ENCODE measurements at places on chromosomes 7 and 10. TPM values are rescaled to one million over a fixed set of nuclear protein-coding genes. Genes with fewer than 3 reads are reported as not detected.

- no peak overlapping the region for H3K27ac ChIP-seq
- no peak for DNase-seq
- no peaks in the 10 kb centered on the region for H3K4me1 ChIP-seq
- no peaks in the 10 kb centered on the region for H3K27me3 ChIP-seq
- H3K36me3 ChIP-seq: no peaks in the 10 kb centered on the region
These were observed 292.8 kb downstream of the PRKG1 start for GRCh38 chr10:51367127-51367526.

The PNLIPRP1 gene
- total RNA-seq: not detected

GRCh38 chr10:96616961-96617360 is 30.1 kb upstream of the TM9SF3 start:
- H3K36me3 ChIP-seq: no peaks in the 10 kb centered on the region
- no peaks in the 10 kb centered on the region for H3K27me3 ChIP-seq
- no peaks in the 10 kb centered on the region for H3K4me1 ChIP-seq
- DNase-seq: no peak

DNA sequence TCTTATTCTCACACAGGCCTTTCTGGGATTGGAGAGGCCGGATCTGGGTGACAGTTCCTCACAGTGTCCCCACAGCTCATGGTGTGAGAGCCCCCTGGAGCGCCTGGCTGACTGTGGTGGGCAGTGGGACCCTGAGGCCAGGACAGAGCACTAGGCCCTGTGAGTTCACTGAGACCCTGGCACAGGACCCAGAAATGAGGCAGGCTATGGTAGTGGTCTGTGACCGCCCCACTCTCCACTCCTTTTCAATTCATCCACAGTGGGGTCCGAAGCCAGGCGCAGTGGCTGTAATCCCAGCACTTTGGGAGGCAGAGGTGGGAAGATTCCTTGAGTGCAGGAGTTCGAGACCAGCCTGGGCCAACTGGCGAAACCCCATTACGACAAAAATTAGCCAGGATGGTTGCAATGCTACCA is 95.9 kb upstream of the TNRC18 start:
- no peak for DNase-seq
- peaks cover 2% of the 10 kb centered on the region for H3K27me3 ChIP-seq
- H3K36me3 ChIP-seq: peaks cover 10% of the 10 kb centered on the region
- no peak overlapping the region for H3K27ac ChIP-seq

The EMX2 gene
- total RNA-seq: not detected

DNA sequence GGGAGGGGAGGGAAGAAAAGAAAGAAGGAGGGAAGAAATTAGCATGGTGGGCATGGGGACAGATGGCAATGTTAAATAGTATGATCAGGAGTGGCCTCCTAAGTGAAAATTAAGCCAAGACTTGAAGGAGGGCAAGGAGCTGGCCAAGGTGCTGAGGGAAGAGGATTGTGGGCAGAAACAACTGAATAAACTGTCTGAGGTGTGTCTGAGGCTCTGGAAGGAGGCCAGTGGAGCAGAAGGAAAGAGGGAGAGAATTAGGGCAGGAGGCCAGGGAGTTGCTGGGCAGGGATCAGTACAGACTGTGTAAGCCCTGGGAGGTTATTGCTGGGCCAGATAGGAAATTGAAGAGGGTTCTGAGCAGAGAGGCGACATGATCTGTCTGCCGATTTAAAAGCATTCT is 40.6 kb upstream of the VKORC1L1 start:
- no peaks in the 10 kb centered on the region for H3K27me3 ChIP-seq
- H3K4me3 ChIP-seq: no peak overlapping the region
- no peaks in the 10 kb centered on the region for H3K36me3 ChIP-seq

DNA sequence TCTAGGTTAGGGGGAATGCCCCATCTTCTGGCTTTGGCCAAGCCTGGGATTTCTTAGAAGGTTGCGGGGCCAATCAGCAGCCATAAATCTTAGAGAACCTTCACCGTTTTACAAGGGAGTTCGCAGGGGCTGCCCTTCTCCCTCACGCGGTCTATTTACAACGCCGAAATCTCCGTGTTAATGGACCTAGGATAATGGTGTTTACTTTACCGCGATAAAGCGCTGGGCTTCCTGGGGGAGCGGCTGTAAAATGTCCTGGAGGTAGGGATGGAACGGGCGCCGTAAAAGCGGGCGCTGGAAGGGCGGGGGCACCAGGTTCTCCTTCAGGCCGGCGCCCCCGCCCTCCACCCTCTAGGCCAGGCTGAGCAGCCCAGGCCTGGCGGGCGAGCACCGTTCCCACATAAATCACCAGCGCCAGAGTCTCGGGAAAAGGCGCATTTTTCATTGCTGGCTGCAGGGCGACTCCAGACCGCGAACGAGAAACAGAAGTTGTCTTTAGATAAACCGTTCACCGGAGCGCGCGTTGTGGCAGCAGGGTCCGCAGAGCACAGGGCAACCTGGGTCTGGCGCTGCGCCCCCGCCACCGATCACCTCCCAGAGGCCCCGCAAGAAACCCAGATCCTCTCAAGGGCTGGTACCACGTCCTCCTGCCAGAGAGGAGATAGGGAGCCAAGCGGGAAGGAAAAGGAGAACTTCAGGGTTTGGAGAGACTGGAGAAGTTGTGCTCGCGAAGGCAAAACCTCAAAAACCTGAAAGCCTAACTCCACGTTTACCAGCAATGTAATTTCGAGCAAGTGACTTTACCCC is 12.5 kb upstream of the NKX2-3 start:
- H3K27ac ChIP-seq: no peak overlapping the region
- peaks cover 59% of the 10 kb centered on the region for H3K27me3 ChIP-seq
- no peak for DNase-seq
- peaks cover 2% of the 10 kb centered on the region for H3K4me1 ChIP-seq

The CFAP58 gene
- total RNA-seq: 0.24 TPM

- H3K4me1 ChIP-seq: no peaks in the 10 kb centered on the region
- peaks cover 7% of the 10 kb centered on the region for H3K27me3 ChIP-seq
- no peak overlapping the region for H3K4me3 ChIP-seq
- no peak overlapping the region for H3K27ac ChIP-seq
- DNase-seq: no peak
These were observed 398.8 kb upstream of the NFE2L3 start for GRCh38 chr7:25752967-25753791.

GRCh38 chr7:78081888-78082287 is 283.3 kb downstream of the PHTF2 start:
- peaks cover 10% of the 10 kb centered on the region for H3K27me3 ChIP-seq
- no peak overlapping the region for H3K4me3 ChIP-seq
- H3K27ac ChIP-seq: no peak overlapping the region
- DNase-seq: no peak

- H3K27ac ChIP-seq: no peak overlapping the region
- H3K36me3 ChIP-seq: no peaks in the 10 kb centered on the region
- H3K27me3 ChIP-seq: no peaks in the 10 kb centered on the region
- H3K4me3 ChIP-seq: no peak overlapping the region
- no peak for DNase-seq
These were observed 72.8 kb downstream of the CCNY start for GRCh38 chr10:35409094-35409582.

DNA sequence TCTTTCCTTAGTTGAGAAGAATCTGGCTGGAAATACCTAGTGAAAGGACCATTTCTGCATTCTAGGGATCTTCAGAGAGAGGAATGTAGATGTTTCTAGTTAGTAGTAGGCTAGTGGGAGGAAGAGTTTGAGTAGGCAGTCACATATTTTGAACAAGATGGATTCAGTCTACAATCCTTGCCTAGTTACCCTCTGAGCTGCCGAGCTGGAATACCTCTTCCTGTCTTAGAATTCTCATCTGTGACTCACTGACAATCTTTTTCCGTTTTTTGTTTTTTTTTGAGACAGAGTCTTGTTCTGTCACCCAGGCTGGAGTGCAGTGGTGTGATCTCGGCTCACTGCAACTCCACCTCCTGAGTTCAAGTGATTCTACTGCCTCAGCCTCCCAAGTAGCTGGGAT is 30.7 kb upstream of the PLPP4 start:
- peaks cover 12% of the 10 kb centered on the region for H3K4me1 ChIP-seq
- DNase-seq: no peak
- no peak overlapping the region for H3K27ac ChIP-seq
- peaks cover 10% of the 10 kb centered on the region for H3K27me3 ChIP-seq

The NPC1L1 gene
- total RNA-seq: not detected

DNA sequence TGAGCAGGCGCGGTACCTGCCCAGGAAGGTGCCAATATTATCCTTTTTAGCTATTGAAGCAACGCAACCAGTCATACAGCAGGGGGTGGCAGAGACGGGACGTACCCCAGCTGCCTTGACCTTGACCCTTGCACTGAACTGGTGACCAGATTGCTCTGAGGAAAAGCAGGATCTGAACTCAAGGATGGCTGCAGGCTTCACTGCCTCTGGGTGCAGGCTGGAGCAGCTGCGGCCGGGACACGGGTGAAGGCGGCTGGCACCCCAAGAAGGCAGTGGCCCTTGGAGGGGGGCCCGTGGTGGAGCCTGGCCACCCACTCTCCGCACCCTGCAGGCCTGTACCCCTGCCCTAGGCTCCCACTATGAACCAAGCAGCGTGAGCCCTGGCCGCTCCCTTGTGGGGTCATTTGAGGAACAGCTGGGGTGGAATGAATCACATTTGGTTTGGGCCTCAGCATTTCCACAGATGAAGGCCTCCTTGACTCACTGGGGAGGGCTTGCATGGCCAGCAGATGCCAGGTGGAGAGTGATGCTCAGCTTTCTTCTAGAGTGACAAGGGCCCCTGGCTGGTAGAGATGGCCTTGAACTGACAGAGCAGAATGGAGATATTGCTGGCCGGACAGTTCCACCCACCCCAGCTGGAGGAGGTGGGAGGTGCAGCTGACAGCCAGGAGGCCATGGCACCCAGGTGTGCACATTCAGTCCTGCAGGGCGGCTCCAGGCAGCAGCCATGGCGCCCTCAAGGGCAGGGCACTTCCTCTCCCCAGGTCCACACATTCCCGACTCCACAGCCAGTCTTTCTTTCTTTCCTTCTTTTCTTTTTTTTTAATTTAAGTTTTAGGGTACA is 218.7 kb downstream of the WDR37 start:
- no peak overlapping the region for H3K27ac ChIP-seq
- H3K4me1 ChIP-seq: no peaks in the 10 kb centered on the region
- peak; percentile 12 for DNase-seq
- H3K27me3 ChIP-seq: peaks cover 4% of the 10 kb centered on the region

DNA sequence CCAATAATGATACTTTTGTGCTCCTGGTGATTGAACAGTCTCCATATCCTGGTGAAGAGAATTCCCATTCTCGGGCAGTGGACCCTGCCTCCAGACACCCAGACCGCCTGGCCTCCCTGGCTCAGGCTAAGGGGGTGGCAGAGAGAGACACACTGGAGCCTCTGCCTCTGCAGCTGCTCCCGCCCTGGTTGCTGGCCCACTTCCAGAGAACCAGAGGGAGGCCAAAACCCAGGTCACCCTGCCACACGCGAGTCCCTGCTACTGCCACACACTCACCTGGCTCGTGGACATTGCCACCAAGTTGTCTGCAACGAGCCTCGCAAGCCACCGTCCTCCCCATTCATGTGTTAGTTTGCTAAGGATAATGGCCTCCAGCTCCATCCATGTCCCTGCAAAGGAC is 221.8 kb downstream of the HPSE2 start:
- H3K27ac ChIP-seq: no peak overlapping the region
- no peaks in the 10 kb centered on the region for H3K4me1 ChIP-seq
- H3K27me3 ChIP-seq: no peaks in the 10 kb centered on the region
- no peak overlapping the region for H3K4me3 ChIP-seq
- DNase-seq: no peak

The PRDX3 gene
- 135 TPM for total RNA-seq

The RADIL gene
- total RNA-seq: 0.82 TPM

The ZNF138 gene
- 10.9 TPM for total RNA-seq

DNA sequence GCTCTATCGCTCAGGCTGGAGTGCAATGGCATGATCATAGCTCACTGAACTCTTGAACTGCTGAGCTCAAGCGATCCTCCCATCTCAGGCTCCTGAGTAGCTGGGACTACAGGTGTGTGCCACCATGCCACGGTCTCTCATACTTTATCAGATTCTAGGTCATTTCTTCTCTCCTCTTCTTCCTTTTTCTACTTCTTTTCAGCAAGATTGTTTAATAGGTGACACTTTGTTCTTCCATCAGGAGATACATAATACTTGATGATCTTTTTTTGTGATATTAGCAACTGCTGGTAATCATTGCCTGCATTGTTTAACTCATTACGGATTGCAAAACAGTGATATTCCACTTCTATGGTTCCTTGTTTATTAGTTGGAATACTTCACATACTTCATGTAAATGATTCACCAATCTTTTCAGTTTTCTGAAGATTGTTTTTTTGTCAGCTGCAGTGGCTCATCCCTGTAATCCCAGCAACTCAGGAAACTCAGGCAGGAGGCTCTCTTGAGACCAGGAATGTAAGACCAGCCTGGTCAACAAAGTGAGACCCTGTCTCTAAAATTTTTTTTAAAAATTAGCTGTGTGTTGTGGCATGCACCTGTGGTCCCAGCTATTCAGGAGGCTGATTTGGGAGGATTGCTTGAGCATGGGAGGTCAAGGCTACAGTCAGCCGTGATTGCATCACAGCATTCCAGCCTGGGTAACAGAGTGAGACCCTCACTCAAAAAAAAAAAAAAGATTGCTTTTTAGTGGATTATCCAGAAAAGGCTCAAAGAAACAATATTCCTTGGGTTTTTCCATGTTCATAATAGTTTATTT is 36.2 kb upstream of the CHST3 start:
- H3K4me1 ChIP-seq: peaks cover under 1% of the 10 kb centered on the region
- no peaks in the 10 kb centered on the region for H3K36me3 ChIP-seq
- DNase-seq: no peak
- no peak overlapping the region for H3K4me3 ChIP-seq

DNA sequence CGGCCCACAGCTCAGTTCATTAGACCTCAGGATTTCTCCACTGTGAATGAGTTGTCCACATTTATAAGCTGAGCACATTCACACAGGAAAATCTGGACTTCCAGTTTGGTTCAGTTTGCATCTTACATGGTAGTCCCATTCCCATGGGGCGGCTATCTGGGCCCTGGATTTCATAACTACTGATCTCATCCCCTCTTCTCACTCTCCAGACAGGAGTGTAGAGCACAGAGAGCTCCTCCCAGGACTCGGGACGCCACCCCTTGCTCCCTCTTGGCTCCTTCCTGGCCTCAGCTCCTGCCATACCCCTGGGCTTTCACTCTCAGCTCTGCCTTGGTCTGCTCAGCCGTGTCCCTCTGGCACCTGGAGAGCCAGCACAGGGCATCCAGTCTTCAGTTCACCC is 117.6 kb upstream of the TCERG1L start:
- no peak overlapping the region for H3K4me3 ChIP-seq
- H3K27ac ChIP-seq: no peak overlapping the region
- H3K36me3 ChIP-seq: no peaks in the 10 kb centered on the region
- H3K27me3 ChIP-seq: no peaks in the 10 kb centered on the region
- no peak for DNase-seq

The CPA2 gene
- total RNA-seq: not detected

The ZNF786 gene
- total RNA-seq: 7.6 TPM

GRCh38 chr10:31025142-31025541 is 6.5 kb downstream of the ZNF438 start:
- no peaks in the 10 kb centered on the region for H3K36me3 ChIP-seq
- H3K27me3 ChIP-seq: no peaks in the 10 kb centered on the region
- H3K27ac ChIP-seq: no peak overlapping the region
- no peak for DNase-seq
- H3K4me1 ChIP-seq: no peaks in the 10 kb centered on the region
- H3K4me3 ChIP-seq: no peak overlapping the region

GRCh38 chr10:111999205-111999914 is 184.2 kb downstream of the GPAM start:
- no peaks in the 10 kb centered on the region for H3K27me3 ChIP-seq
- no peaks in the 10 kb centered on the region for H3K4me1 ChIP-seq
- no peak overlapping the region for H3K4me3 ChIP-seq
- no peaks in the 10 kb centered on the region for H3K36me3 ChIP-seq
- DNase-seq: no peak

GRCh38 chr7:136566491-136566890 is 302.0 kb upstream of the CHRM2 start:
- H3K27me3 ChIP-seq: no peaks in the 10 kb centered on the region
- H3K4me1 ChIP-seq: no peaks in the 10 kb centered on the region
- DNase-seq: no peak

- H3K4me3 ChIP-seq: no peak overlapping the region
- DNase-seq: no peak
- no peak overlapping the region for H3K27ac ChIP-seq
These were observed 26.4 kb downstream of the SLC35B4 start for GRCh38 chr7:134290286-134290685.
